ENCODE measurements at places on chromosomes 2 and 18.

- DNase-seq = no peak
Observed at GRCh38 chr2:102735416-102736109, 26.3 kb upstream of the TMEM182 start.

DNA sequence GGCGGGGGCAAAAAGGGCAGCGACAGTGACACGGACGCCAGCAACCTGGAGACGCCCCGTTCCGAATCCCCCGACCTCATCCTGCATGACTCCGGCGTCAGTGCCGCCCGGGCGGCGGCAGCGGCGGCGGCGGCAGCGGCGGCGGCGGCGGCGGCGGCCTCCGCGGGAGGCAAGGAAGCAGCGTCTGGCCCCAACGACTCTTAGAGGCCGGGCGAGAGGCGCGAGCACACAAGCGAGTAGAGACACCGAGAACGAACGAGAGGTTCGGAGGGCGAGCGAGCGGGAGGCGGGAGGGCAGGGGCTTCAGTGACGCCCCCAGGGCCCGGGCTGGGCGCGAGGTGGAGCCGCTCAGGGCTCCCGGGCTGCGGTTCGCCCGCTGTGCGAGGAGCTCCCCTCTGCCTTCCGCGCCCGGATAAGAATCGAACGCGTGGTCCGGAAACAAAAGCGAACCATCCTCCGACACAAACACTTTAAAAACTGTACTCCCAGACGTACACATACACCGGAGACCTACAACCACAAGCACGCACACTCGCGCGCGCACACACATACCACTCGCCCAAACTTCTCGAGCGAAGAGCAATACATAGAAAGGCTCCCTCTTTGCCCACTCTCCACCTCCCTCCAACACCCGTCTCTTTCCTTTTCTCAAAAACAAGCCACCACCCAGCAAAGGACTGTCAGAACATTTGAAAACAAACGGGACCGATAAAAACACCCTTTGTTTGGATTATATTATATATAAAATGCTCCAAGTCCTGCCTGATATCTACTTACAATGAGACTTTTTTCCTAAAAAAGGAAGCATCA lies 2.8 kb downstream of the SP9 start:
- DNase-seq = no peak

DNA sequence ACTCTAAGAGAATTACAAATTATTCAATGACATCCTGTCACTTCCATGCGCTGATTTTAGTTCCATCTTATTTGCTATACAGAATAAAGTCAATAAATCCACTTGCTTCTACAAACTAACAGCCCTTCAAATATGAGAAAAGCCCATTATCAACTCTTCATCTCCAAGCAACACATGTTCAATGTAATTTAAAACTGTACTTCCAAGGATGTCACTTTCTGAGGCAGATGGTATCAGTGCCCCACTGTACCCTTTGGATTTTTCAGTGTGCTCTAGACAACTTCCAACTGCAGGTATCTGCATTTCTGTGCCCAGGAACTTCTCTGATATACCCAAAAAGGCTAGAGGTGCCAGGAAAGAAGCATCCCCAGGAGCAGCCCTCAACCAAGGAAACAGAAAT lies 87.6 kb downstream of the SMAD2 start:
- DNase-seq = no peak

DNA sequence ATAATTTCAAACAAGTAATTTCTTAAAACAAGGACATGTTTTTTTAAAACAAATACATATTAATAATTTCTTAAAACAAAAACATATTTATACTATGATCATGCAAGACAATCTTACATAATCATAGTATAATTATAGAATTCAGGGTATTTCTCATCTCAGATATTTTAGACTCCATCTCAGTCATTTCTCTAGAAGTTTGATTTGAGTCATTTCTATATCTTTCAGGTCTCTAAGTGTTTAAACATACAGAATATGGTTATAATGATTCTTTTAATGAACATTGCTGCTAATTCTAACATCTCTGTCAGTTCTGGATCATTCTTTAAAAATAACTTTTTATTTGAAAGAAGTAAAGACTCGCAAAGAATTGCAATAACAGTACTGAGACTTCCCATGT lies 154.2 kb upstream of the KYNU start:
- no peak for DNase-seq

GRCh38 chr2:132519566-132519965 lies 103.0 kb downstream of the GPR39 start:
- no peak for DNase-seq

DNA sequence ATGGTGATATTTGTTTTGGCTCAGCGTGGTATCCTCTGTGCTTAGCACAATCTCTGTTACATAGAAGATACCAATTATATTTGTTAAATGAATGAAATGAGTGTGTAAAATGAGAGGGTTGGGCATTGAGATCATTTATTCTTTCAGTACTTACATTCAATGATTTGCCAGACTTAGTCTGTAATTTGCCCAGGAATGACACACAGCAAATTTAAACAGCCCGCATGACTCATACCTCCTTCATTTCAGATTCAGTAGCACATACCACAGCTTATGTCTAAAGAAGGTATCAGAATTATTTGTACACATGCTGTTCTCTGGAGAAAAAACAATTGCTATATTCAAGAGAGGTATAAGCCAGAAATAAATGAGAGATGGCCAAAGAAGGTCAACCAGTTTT lies 37.0 kb downstream of the KLHL14 start:
- no peak for DNase-seq

- DNase-seq = no peak
Observed at GRCh38 chr18:48430150-48430549, 21.0 kb upstream of the ZBTB7C start.

DNA sequence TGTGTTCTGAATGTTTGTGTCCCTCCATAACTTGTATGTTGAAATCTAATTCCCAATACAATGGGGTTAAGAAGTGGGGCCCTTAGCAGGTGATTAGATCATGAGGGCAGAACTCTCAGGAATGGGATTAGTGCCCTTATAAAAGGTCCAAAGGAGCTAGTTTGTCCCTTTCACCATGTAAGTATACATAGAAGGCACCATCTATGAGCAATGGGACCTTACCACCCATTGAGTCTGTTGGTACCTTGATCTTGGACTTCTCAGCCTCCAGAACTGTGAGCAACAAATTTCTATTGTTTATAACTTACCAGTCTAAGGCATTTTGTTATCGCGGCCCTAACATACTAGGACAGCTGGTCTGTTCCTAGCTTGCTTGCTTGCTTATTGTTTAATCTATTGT lies 106.3 kb downstream of the MYCN start:
- no peak for DNase-seq

- no peak for DNase-seq
Observed at GRCh38 chr2:199315299-199316179, 142.2 kb downstream of the SATB2 start.

- no peak for DNase-seq
Observed at GRCh38 chr2:160984426-160985077, 175.7 kb upstream of the TANK start.

- no peak for DNase-seq
Observed at GRCh38 chr18:49494660-49495059, 7.6 kb upstream of the C18orf32 start.

- DNase-seq = no peak
Observed at GRCh38 chr2:157592948-157593347, 35.7 kb downstream of the ACVR1C start.

DNA sequence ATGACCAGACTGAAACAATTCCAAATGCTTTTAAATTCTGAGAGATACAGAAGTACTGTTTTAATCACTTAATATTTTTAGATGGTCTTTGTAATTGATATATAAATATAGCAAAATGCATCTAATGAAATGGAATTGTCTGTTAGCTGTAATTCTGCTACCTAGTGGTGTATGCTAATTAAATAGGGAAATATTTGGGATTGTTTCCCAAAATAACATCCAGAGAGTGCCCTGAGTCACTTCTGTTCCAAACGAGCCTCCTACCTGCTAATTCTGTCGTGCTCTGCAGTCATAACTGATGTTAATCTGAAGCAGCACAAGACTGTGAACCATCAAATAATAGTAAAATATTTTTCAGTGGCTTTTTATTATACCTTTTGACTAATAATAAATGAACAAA lies 71.4 kb upstream of the NOSTRIN start:
- no peak for DNase-seq

All from T47D (cell line).